Activated naive CD8-positive, alpha-beta T cell treated with anti-CD3 and anti-CD28 coated beads, Interleukin-2, amount 50 U/mL, for 16 hours (primary cell): ENCODE measurements at places on chromosomes 1 and 21.

DNA sequence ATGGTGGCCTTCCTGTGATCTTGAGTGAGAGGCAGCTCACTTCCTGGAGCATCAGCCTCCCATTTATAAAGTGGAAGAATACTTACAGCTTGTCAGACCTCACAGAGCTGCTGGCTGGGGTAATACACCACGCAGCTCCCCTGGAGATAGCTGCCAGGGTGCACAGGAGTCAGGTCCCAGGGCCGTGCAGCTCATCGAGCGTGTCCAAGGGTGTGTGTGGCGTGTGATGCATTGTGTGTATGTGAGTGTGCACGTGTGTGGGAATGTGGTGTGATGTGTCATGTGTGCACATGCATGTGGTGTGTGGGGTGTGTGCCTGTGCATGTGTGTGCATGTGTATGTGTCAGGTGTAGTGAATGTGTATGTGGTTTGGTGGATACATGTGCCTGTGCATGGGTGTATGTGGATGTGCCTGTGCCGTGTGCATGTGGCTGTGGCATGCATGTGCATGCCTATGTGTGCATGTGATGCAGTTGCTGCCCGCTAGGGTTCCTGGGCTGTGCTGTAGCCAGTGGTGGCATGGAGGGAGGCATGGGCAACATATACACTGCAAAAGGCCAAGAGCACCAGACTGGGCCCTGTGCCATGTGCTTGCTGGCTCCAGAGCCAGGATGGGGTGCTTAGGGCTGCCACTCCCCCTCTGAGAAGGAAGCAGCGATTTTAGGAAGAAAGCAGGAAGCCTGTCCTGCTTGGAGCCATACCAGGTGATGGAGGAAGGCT, 24.6 kb downstream of the WNT3A start:
- DNase-seq, result no peak

- no peak for DNase-seq
These were observed 171.5 kb downstream of the ADSS2 start for GRCh38 chr1:244280201-244280600.

GRCh38 chr1:108108119-108108518, 92.0 kb downstream of the SLC25A24 start:
- DNase-seq, result no peak

DNA sequence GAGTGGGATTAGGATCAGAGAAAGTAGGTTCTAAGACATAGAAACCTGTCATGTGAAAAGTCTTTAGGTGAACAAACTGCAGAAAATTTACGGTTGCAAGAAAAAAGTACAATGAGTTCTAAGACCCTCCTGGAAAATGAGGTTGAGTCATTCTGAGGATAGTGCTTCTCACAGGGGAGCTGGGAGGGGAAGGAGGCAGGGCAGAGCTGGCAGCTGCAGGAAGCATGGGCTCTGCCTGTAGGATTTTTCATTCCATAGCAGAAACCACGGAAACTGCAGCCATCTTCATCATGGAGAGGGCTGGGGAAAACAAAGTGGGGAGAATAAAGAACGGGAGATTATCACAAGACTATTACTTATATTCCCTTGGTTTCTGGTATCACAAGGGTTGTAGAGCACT, 25.8 kb upstream of the THEM4 start:
- no peak for DNase-seq

- no peak for DNase-seq
These were observed 4.8 kb downstream of the OVGP1 start for GRCh38 chr1:111422546-111423391.

GRCh38 chr1:91872559-91873081, 13.3 kb downstream of the TGFBR3 start:
- no peak for DNase-seq

DNA sequence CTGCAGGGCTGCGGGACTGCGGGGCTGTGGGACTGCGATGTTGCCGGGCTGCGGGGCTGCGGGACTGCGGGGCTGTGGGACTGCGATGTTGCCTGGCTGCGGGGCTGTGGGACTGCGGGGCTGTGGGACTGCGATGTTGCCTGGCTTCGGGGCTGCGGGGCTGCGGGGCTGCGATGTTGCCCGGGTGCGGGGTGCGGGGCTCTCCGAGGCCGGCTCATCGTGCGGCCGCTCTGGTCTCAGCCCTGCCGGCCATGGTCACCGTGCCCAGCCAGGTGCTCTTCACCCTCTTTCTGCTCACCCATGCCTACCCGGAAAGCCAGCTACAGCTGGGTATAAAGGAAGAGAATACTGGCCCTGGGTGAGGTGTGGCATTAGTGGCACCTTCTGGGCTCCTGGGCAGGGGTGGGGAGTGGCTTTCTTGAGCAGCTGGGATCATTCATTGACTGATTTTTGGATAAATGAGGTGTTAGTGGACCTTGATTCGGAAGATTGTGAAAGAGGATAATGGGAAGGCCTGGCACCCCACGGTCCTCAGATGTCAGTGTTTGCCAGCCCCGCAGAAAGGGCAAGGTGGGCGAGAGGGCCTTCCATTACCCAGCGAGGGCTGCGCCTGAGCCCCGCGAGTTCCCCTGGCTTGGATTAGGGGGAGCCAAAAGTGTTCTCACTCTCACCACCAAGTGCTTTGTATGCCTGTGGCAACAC, 36.3 kb downstream of the COQ8A start:
- no peak for DNase-seq

DNA sequence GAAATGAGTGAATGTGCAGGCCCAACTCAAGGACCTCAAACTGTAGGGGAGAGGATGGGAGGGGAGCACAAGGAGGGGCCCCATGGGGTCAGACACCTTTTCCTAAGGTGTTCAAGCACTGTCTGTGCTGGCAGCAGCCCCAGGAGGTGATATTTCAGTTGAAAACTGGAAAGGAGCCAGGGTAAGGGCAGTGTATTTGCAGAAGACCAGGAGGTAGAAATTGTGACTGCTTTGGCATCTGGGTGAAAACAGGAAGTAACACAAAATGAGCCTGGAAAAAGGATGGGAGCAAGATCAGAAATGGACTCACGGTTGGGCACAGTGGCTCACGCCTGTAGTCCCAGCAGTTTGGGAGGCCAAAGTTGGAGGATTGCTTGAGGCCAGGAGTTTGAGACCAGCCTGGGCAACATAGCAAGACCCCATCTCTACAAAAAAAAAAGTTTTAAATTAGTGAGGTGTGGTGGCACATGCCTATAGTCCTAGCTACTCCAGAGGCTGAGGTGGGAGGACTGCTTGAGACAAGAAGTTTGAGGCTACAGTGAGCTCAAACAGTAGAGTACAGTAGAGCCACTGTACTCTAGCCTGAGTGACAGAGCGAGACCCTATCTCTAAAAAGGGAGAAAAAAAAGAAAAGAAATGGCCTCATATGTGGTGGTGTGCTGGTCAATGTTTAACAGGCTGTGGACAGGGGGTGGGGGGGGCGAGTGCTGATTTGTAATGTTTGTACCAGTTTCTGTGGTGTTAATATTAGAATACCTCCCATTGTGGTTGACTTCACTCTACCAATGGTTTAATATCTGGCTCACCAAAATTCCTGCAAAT, 76.2 kb upstream of the ANGPTL1 start:
- no peak for DNase-seq

DNA sequence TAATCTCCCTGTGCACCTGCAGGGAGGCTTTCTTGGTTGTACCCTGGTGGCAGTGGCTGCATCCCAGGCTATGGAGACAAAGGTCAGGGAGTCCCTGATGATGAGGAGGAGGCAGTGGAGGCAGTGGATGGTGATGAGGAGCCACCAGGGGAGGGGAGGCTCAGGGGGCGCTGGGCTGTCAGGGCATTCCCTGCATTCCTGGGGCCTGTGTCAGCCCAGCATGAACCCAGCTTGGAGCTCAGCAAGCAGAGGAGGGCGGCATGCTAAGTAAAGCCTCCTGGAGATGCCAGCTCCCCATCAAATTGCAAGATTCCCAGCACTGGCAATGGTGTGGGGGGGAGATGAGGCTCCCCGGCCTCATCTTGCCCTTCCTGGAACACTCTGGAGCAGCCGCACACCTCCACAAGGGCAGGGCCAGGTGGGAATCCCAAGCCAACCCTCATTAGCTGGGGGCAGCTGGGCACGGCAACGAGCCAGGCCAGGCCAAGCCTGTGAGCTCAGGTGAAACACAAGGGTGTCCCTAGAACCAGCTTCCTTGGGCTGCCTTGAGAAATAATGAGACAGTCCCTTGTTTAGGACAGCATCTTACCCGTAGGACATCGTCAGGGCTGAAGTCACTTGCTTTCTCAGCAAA, 469.5 kb downstream of the MATN1 start:
- DNase-seq, result no peak

DNA sequence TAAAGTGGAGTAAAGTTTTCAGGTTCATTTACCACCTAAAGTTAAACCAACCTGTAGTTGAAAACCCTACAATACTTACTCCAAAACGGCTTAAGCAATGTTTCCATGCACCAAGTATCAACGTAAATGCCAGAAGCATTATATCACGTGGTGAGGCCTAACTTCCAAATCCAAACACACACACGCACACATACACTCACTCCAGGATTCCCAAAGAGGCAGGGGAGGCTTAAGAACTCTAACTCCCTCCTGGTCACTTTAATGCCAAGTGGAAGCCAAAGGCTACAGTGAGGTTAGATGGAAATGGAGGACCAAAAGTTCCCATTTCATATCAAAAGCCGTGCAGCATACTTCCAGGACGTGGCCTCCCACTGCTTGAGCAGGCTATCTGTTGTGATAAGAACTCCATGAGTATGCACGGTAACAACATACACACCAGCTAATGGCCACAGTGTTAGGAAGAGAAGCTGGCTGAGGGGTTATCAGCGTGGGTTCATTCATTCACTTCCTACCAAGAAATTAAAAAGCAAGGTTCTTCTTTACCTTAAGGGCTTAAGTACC, 224.1 kb downstream of the SLC45A1 start:
- no peak for DNase-seq

GRCh38 chr1:100528871-100529270, 9.1 kb upstream of the GPR88 start:
- DNase-seq, result no peak

- DNase-seq, result no peak
These were observed 226.4 kb downstream of the S1PR1 start for GRCh38 chr1:101463195-101463594.

- DNase-seq, result no peak
These were observed 66.5 kb downstream of the SH3BGR start for GRCh38 chr21:39518055-39518846.

GRCh38 chr1:165129568-165130164, 226.8 kb downstream of the LMX1A start:
- no peak for DNase-seq

GRCh38 chr21:44614161-44614631, 2.3 kb downstream of the KRTAP10-8 start:
- no peak for DNase-seq

DNA sequence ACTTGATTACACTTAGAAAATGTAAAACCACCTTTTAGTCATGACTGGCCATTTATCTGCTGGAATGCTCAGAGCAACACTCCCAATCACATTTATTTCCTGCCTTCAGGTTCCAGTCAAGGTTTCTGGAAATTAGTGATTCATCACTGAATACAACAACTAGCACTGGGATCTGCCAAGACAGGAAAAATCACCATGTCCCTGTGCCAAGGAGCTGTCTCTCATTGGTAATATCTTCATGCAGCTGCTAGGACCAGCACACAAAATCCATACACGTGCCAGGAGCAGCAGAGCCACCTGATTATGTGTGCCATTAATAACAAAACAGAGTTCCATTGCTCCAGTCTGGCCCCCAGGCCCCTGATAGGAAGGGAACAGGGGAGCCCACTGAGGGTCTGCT, 194.6 kb downstream of the TNR start:
- no peak for DNase-seq

- no peak for DNase-seq
These were observed 13.5 kb downstream of the C1orf74 start for GRCh38 chr1:209770636-209771415.

DNA sequence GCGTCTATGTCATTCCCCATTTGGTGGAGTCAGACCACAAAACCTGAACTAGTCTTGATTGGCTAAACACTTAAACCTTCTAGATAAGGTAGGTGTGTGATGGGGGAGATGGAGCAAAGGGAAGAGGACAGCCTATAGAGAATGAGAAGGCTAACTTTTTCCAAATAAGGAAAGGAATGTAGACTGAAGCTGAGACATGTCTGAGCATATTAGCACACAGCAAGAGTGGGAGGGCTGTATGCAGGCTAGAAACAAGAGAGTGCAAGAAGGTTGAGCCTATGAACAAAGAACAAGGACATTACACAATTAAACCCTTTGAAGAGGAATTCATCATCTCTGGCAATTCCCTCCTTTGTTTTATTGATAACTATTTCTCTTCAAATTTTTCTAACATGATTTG, 89.2 kb upstream of the OLFM3 start:
- DNase-seq, result no peak

DNA sequence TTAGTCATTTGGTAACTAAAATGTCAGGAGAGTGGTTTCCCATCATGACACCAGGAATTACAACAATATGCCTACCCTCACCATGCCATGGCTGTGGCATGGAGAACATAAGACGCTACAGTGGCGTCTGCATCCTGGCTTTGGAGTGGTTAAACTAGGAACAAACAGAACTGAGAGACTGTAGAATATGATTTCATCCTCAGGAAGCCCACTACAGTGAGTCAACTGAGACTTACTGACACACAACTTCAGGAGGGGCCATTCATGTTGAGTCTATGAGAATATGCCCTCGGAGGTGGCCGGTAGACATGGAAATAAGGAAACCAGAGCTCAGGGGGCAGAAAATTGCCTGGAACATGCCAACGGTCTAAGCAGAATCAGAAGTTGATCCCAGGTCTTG, 5.9 kb upstream of the BACE2 start:
- DNase-seq, result no peak

DNA sequence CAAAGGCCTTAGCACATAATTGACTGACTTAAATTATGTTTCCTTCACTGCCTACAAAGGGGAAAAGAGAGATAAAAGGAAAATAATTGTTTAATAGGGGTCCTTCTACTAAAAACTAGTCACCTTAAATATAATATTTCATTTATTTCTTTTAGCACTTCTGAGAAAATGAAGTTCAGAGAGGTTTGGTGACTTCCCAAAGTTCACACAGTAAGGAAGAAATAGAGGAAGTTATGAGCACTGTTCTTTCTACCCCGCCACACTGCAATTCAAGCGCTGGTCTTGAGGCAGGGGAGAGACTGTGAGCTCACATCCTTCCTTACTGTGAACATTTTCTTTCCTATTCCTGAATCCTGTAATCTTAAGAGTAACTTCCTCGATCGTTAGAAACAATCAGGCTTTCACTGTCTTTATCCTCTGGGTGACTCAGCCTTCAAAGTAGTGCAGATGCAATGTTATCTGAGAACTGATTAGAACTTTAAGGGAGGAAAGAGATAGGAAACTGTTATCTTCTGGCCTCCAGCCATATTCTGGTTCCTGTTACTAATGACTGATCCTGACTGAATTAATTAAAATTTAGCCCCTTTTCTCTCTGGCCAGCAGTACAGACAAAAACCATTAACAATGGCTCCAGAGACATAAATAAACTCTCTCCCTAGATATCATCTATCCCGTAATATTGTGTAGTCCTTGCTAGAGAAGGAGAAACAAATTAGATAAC, 6.8 kb downstream of the RGS5 start:
- DNase-seq, result no peak

GRCh38 chr21:38114717-38115333, 142.0 kb upstream of the KCNJ15 start:
- DNase-seq, result no peak

DNA sequence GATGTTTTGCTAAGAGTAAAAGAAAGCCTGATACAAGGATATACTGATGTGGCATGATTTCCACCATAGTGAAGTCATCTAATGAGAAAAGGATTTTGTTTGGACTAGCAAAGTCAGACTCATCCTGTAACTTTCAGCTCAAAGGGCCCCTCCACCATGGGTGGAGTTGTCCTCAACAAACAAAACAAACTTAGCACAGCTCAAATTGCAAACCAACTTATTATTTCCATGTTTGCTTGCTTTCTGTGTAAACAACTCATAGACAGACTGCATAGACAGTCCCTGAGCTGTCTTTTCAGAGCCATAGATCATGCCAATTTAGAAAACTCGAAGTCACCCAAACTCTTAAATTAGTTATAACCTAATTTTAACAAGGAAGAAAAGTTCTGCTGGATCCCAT, 69.4 kb upstream of the VAV3 start:
- no peak for DNase-seq
